Uterus (tissue), 4 donors: ENCODE measurements at places on chromosomes 4 and X.
A peak's percentile ranks its signal among the peaks of the same experiment; 100 is the strongest.

DNA sequence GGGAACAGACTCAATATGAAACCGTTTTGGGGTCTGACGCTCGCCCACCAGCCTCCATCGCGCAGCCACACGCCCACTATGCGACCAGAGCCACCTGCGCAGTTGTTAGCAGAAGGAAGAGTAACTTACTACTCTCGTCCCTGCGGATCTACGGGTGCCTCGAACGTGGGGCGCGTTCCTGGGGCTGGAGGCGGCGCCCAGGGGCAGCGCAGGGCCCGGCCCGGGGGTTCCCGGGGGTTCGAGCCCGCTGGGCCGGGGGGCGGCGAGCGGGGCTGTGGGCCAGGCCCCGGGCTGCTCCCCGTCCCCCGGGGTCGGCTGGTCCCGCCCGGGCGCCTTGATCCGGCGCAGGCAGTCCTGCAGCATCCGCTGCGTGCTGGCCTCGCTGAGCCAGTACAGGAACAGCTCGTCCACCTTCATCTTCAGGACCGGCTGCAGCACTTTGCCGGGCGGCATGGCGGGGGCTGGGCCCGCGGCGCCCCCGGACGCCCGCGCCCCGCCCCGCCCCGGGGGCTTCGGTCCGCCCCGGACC is 404 bp downstream of the PPP2R3B start:
- H3K4me3 ChIP-seq: peak overlapping the region; percentile 91
- H3K36me3 ChIP-seq: no peaks in the 10 kb centered on the region
- no peaks in the 10 kb centered on the region for H3K27me3 ChIP-seq
- no peak for DNase-seq
- H3K27ac ChIP-seq: peak overlapping the region; percentile 98
- no peaks in the 10 kb centered on the region for H3K4me1 ChIP-seq

DNA sequence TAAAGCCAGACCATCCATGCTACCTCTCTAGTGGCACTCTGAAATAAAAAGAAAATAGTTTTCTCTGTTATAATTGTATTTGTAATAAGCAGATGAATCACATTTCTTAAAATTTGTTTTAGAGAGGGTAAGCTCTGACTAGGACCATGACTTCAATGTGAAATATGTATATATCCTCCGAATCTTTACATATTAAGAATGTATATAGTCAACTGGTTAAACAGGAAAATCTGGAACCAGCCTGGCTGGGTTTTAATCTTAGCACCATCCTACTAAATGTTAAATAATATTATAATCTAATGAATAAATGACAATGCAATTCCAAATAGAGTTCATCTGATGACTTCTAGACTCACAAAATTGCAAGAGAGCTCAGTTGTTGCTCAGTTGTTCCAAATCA is 1.5 kb downstream of the FGB start:
- no peak for DNase-seq
- H3K27me3 ChIP-seq: peaks cover 4% of the 10 kb centered on the region
- no peak overlapping the region for H3K27ac ChIP-seq
- H3K4me3 ChIP-seq: no peak overlapping the region

DNA sequence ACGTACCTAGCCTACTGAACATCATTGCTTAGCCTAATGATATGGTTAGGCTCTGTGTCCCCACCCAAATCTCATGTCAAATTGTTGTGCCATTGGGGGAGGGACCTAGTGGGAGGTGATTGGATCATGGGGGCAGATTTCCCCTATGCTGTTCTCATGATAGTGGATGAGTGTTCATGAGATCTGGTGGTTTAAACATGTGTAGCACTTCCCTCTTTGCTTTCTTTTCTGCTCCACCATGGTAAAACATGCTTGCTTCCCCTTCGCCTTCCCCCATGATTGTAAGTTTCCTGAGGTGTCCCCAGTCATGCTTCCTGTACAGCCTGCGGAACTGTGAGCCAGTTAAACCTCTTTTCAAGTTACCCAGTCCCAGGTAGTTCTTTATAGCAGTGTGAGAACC is 102.6 kb downstream of the RAPGEF2 start:
- no peaks in the 10 kb centered on the region for H3K36me3 ChIP-seq
- DNase-seq: no peak
- H3K27ac ChIP-seq: no peak overlapping the region
- H3K4me1 ChIP-seq: no peaks in the 10 kb centered on the region
- H3K27me3 ChIP-seq: no peaks in the 10 kb centered on the region
- H3K4me3 ChIP-seq: no peak overlapping the region

DNA sequence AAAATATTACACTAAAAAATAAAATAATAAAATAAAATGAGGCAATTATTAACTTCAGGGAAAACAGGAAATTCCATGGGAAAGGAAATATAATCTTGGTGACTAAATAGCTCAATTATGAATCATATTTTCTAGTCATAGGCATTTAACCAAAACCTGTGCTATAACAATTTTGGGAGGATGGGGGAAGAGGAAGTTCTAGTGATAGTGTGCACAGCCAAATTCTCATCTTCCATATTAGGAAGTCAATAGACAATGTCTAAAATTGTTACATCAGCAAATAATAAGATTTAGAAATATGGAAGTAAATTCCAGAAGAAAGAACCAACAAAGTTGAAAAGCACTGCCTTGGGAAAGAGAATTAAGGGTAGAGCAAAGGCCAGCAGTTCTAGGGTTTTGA is 2.8 kb downstream of the AWAT2 start:
- no peaks in the 10 kb centered on the region for H3K4me1 ChIP-seq
- H3K36me3 ChIP-seq: no peaks in the 10 kb centered on the region
- DNase-seq: no peak
- no peak overlapping the region for H3K4me3 ChIP-seq

GRCh38 chr4:26021417-26022345 is 107.7 kb downstream of the SMIM20 start:
- DNase-seq: no peak
- H3K4me1 ChIP-seq: peaks cover 16% of the 10 kb centered on the region
- peak overlapping the region; percentile 62 for H3K27ac ChIP-seq
- H3K36me3 ChIP-seq: no peaks in the 10 kb centered on the region
- H3K4me3 ChIP-seq: no peak overlapping the region

GRCh38 chr4:48332661-48333060 is 8.7 kb upstream of the SLAIN2 start:
- H3K27me3 ChIP-seq: no peaks in the 10 kb centered on the region
- no peak for DNase-seq
- no peak overlapping the region for H3K4me3 ChIP-seq
- no peak overlapping the region for H3K27ac ChIP-seq
- no peaks in the 10 kb centered on the region for H3K36me3 ChIP-seq
- H3K4me1 ChIP-seq: no peaks in the 10 kb centered on the region

- H3K27me3 ChIP-seq: no peaks in the 10 kb centered on the region
- H3K27ac ChIP-seq: no peak overlapping the region
- no peak overlapping the region for H3K4me3 ChIP-seq
- H3K36me3 ChIP-seq: no peaks in the 10 kb centered on the region
- no peak for DNase-seq
Observed at GRCh38 chr4:122532766-122533165, 76.2 kb upstream of the IL2 start.

- H3K27ac ChIP-seq: peak overlapping the region; percentile 74
- H3K4me1 ChIP-seq: no peaks in the 10 kb centered on the region
- no peaks in the 10 kb centered on the region for H3K36me3 ChIP-seq
- peak; percentile 57 for DNase-seq
- H3K4me3 ChIP-seq: no peak overlapping the region
- H3K27me3 ChIP-seq: no peaks in the 10 kb centered on the region
Observed at GRCh38 chrX:115332832-115333231, 43.3 kb downstream of the LUZP4 start.

DNA sequence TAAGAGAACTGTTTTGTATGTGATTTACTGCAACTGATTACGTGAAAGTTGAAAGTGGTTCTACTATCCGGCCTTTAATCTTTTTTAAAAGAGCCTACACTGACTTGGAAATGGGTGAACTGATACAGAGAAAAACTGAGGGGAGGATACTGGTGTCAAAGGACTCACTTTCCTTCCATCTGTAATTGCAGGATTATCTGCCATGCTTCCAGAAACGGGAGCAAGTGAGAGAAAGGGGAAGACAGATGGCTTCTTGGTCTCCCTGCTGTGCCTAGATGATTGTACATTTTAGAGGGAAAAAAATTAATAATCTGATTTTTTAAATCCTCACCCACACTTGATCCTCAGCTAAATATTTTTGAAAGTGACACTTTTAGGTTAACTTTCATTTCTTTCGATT is 88.3 kb upstream of the GRID2 start:
- DNase-seq: no peak
- no peaks in the 10 kb centered on the region for H3K4me1 ChIP-seq
- H3K27me3 ChIP-seq: no peaks in the 10 kb centered on the region
- no peak overlapping the region for H3K27ac ChIP-seq

DNA sequence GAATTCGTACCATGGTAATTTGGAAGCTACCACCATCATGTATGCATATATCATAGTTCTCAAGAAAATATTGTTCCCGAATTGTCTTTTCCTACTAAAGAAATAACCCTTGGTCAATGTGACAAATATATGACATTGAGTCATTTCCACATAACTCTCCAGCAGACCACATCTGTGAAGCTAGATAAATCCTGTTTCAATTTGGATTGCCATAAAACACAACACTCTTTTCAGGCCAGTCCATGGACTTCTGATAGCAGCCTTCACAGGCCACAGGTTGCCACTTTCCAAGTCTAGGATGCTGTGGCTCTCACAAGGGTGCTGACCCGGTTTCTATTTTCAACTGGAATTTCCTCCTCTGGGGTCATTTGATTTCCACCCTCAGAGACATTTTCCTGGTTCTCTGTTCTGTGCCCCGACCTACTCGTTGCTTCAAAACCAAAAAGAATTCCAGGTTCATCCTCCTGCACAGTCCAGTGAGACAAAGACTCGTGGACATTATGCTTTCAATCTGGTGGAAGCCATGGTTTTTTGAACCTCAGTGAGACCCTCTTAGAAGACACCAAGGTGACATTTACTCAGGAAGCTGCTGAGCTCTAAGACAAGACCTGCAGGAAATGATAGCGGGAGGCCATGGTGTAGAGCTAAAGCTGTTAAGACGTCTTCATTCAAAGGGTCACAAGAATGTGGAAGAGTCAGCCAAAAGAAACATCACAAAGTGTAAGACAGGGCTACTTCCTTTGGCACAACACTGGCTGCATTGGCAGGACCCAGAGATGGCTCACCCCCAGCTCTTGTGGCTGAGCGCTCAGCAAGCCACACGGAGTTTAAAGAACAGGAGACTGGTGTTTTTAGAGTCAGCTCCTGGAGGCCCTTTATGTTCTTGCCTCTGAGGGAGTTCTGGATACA is 119.8 kb downstream of the AMELX start:
- H3K27ac ChIP-seq: no peak overlapping the region
- DNase-seq: no peak
- no peaks in the 10 kb centered on the region for H3K27me3 ChIP-seq
- no peaks in the 10 kb centered on the region for H3K4me1 ChIP-seq
- no peak overlapping the region for H3K4me3 ChIP-seq

- H3K27me3 ChIP-seq: no peaks in the 10 kb centered on the region
- no peaks in the 10 kb centered on the region for H3K36me3 ChIP-seq
- H3K4me3 ChIP-seq: no peak overlapping the region
Observed at GRCh38 chr4:158346576-158346975, 136.3 kb downstream of the TMEM144 start.
